ENCODE measurements at places on chromosomes 4 and X. TPM values are rescaled to one million over a fixed set of nuclear protein-coding genes. Genes with fewer than 3 reads are reported as not detected.

CRLF2 gene
- not detected for total RNA-seq

AMBN gene
- not detected for total RNA-seq

UBA6 gene
- total RNA-seq, result 162 TPM

NOA1 gene
- total RNA-seq, result 10.6 TPM

Measured in RPMI7951 (cell line).